Astrocyte of the cerebellum (primary cell): ENCODE measurements at places on chromosomes 6 and 20.

DNA sequence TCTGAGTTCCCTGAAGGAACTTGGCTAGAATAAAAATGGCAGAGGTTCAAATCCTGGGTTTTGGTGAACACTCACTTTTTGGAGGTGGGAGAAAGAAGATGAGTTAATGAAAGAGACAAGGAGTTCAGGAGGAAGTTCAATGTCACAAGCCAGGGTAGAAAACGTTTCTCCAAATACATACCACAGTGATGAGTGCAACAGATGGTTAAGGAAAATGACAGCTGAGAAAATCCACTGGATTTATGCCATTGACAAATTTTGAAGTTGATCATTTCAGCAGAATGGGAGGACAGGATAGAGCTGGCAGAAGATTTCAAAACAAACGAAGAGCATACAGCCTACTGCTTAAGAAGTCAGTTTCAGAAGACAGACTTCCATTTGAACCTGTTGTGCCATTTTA lies 122.7 kb downstream of the GFRAL start:
- DNase-seq, result no peak

DNA sequence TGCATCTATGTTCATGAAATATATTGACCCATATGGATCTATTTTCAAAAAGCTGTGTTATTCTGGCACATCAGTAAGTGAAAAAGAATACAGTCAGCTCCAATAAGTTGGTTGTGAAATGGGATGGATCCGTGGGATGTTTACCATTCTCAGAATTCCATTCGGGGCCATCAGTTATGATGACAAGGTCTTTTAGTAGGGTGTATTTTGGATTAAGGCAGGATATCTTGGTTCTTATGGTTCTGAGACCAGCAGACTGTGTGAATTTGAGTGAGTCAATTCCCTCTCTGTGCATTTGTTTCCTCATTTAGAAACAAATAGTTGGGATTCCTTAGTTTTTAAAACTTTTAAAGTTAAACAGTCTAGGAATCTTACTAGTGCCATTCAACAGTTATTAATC lies 287.4 kb downstream of the CD109 start:
- no peak for DNase-seq

DNA sequence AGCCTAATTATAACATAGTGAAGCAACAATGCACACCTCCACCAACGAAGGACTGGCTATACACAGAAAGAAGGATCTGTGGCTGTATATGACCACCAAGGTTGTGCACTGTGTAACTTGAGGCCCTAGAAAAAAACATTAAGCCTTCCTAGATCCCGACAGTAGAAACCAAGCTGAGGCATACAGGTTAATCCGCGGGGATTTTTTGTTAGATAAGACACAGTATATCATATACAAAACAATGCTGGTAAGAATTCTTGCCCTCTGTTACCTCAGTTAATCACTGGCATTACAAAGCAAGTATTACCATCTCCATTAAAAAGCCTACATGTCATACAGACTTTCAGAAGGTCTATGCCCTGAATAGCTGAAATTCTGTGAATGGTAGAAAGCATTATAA lies 228.8 kb downstream of the TBC1D32 start:
- DNase-seq, result no peak

- no peak for DNase-seq
Measured at GRCh38 chr6:167819576-167819975, 7.1 kb upstream of the AFDN start.

DNA sequence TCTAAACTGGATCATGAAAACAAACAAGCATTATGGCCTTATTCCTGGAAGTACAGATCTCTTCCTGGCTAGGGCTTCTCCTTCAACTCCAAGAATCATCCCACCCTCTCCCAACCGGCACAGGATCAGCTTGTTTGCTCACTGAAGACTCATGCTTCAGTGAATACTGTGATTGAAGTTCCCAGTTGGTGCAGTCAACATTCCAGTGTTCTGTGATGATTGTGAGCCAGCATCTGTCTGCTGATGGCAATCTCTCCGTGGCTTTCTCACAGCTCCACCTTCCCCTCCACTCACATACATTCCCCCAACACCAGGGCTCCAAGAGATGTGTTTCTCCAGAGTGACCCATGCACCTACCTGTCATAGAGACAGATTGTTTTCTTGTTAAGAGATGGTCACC lies 421.3 kb upstream of the BTBD3 start:
- DNase-seq, result no peak

DNA sequence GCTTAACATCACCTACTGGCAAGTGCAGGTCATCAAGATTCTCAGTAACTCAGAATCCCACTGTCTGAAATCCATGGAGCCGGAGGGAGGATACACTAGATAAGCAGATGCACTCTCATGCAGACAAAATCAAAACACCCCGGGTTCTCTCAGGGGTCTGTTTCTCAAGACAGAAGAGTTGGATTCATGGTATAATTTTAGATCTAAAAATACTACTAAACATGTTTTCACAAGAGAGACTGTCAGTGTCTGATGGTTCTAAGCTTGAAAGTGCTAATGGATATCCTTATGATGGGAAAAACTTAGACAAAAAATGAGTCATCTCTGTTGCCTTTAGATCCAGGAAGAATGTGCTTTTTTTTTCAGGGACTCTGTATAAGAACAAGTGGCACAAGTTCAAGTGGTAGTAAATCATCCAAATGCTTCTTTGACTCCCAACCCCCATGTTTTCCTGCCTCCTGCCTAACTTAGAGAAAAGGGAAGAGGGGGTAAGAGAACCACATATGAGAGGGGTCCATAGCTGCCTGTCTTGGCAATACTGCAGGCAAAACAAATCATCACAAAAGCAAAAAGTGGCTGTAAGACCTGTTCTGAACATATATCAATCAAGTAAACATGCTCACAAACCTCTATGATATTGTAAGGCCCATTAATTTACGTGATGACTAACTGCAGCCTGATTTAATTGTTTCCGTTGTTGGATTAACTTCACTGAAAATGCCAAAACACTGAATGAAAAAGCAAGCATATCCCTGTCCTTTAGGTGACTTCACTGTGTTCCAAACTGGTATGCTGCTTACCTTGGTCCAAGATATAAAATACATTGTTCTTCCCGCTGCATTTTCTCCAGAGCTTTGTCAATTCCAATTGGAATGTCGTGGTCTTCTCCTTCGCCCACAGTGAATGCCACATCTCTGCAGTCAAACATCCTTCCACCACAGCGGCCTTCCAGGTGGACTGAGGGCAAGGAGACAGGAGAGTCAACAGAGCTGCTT lies 84.0 kb upstream of the TULP1 start:
- peak; percentile 78 for DNase-seq

GRCh38 chr6:139174961-139175360 lies 40.1 kb downstream of the HECA start:
- no peak for DNase-seq

- DNase-seq, result no peak
Measured at GRCh38 chr6:142531727-142532126, 229.9 kb downstream of the ADGRG6 start.

DNA sequence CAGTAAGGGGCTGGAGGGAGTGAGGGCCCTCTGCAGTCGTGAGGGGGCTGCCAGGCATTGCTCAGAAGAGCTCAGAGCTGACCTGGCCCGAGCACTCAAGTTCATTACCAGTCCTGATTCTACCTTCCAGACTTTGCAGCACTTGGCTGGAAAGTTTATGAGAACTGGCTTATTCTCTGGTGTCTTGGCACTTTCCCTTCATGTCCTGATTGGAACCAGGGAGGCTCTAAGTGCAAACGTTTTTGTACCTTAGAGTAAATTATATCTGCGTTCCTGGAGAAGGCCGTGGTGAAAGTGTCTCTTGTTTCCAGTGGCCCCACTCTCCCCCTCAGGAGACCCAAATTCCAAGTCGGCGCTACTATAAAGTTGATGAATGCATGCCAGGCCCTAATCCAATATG lies 402.3 kb downstream of the CDC5L start:
- DNase-seq, result no peak

GRCh38 chr6:79821859-79822258 lies 125.5 kb downstream of the ELOVL4 start:
- no peak for DNase-seq

GRCh38 chr6:10381133-10381829 lies 33.6 kb downstream of the TFAP2A start:
- no peak for DNase-seq

GRCh38 chr6:26197933-26198721 lies 110.9 kb downstream of the HFE start:
- no peak for DNase-seq

DNA sequence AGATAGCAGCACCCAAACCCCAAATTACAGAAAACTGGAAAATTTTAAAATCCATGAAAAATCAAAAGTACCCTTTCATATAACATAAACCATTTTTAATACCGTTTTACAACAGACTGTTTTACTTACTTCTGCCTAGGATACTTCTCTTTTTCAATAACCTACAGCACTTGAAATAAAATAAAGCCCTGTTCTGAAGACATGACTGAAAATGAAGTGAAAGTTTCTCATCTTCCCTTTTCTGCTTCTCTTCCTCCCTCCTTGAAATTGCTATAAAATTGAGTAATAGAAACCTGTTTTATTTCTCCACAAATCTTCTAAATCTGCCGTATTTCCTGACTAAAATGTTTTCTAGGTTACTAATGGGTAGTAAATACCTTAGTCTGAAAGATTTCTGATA lies 20.3 kb downstream of the MMS22L start:
- DNase-seq, result no peak

GRCh38 chr20:57251344-57251743 lies 15.1 kb downstream of the BMP7 start:
- no peak for DNase-seq

- DNase-seq, result no peak
Measured at GRCh38 chr6:44143731-44144130, 14.9 kb upstream of the CAPN11 start.

- DNase-seq, result no peak
Measured at GRCh38 chr6:53802582-53802981, 7.8 kb downstream of the LRRC1 start.

DNA sequence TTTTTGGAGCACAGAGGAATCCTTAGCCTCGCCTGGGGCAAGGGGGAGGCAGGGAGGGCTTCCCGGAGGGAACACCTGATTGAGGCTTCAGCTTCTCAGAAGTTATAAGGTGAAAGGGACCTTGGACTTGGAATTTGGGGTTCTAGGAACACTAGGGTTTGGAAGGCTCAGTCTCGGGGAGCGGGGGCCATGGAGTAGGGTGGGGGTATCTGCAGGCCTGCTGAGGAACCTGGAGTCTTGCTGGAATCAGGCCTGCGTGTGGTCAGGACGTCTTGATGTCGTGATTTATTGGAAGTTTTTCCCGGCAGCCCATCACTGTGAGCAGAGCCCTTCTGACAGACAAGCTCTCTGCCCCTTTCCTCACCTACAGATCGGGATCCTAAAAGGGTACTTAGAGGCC lies 50.7 kb downstream of the EFCAB8 start:
- DNase-seq, result no peak
